ENCODE measurements at places on chromosomes 7 and 10. TPM values are rescaled to one million over a fixed set of nuclear protein-coding genes. Genes with fewer than 3 reads are reported as not detected.

GRCh38 chr10:63716016-63716580, 194.9 kb downstream of the REEP3 start:
- DNase-seq: no peak
- H3K27me3 ChIP-seq: no peaks in the 10 kb centered on the region
- H3K36me3 ChIP-seq: no peaks in the 10 kb centered on the region
- peaks cover 11% of the 10 kb centered on the region for H3K4me1 ChIP-seq

GRCh38 chr7:73972614-73973013, 55.4 kb upstream of the ELN start:
- no peaks in the 10 kb centered on the region for H3K36me3 ChIP-seq
- no peaks in the 10 kb centered on the region for H3K4me1 ChIP-seq
- H3K27me3 ChIP-seq: no peaks in the 10 kb centered on the region
- no peak overlapping the region for H3K27ac ChIP-seq

The TAX1BP1 gene
- 83.7 TPM for polyA plus RNA-seq

- no peaks in the 10 kb centered on the region for H3K36me3 ChIP-seq
- H3K4me1 ChIP-seq: no peaks in the 10 kb centered on the region
- no peak overlapping the region for H3K4me3 ChIP-seq
- H3K27ac ChIP-seq: no peak overlapping the region
- no peak for DNase-seq
Measured at GRCh38 chr7:157731126-157731525, 394.3 kb downstream of the DNAJB6 start.

The CYP3A4 gene
- 0.25 TPM for polyA plus RNA-seq

DNA sequence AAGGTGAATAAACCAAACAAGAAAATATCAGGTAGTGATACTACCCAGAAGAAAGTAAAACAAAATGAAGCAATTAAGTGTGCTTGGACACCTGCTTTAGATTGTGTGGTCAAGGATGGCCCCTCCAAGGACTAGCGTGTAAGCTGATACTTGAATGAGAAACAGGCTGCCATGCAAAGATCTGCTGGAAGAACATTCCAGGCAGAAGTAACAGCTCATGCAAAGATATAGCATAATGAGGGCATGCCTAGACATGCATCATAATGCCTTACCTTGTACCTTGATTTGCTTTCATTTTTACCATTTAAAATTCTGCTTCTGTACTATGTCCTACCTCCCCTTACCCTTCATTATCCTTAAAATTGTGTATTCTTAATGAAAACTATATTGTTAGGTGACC, 74.8 kb upstream of the HDAC9 start:
- H3K27me3 ChIP-seq: no peaks in the 10 kb centered on the region
- H3K27ac ChIP-seq: no peak overlapping the region
- no peaks in the 10 kb centered on the region for H3K4me1 ChIP-seq

DNA sequence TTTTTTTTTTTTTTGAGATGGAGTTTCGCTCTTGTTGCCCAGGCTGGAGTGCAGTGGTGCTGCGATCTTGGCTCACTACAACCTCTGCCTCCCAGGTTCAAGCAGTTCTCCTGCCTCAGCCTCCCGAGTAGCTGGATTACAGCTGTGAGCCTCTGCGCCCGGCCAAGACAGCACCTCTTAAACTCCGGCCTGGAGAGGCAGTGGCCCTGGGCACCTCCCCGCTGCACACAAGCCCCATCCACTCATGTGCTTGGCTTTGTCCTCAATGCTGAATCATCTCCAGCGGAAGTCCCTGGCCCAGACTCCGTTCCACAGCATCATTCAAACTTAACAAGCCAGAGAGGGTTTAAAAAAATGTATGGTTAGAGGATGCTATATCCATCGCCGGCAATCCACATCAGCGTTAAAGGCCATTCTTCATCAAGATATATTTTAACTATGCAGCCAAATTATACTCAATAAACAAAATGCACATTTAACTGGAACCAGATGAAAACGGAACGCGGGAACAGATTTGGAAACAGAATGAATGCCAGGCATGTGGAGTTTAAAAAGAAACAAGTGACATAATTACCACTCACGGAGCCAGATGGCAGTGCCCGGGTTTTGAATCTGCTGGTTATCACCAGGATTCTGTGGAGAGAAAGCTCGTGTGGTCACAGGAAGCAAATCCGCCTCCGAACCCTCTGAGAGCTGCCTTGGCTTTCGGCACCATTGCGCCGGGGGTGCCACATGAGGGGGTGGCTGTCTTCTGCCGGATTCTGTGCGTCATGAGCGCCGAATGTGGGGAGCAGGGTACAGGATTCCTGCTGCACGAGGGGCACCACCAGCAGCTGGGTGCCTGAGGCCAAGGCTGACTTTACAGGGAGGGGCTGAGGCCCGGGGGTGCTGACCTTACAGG, 45.6 kb upstream of the CFAP46 start:
- H3K27ac ChIP-seq: no peak overlapping the region
- no peaks in the 10 kb centered on the region for H3K4me1 ChIP-seq
- H3K27me3 ChIP-seq: no peaks in the 10 kb centered on the region
- no peak overlapping the region for H3K4me3 ChIP-seq
- H3K36me3 ChIP-seq: no peaks in the 10 kb centered on the region

The CDH23 gene
- polyA plus RNA-seq: 13.3 TPM

DNA sequence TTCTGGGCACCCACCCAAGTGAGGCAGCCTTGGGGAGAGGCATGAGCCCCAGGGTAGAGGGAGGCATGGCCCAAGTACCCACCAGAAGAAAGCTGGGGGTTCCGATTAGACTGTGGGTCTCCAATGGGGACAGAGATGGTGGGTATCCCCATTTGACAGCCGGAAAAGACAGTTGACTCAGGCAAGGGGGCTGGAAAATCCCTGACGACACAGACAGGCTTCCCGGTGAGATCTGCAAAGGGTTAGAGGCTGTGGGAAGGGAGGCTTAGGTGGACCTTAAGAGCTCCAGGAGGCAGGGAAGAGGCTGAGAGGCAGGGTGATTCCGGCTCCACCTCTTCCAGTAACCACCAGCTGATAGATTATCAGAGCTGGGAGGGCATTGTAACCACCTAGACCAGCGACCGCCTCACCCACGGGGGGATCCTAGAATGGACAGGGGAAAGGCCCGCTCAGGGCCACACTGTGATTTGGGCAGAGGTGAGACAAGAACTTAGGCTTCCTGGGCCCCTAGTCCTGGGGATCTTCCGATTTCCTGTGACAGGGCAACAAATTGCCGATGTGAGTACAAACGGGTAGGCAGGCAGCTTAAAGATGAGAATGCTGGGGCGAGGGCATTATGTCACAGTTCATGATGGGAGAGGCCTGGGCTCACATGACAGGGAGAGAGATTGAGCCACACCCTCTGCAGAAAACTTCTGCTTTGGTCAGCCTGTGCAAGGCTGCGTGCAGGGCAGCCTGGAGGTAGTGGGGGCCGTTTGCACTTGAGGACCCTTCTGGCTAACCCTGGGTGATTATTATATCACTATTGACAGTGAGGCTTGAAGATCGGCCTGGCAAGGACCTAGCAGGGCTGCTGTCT, 5.4 kb downstream of the TBATA start:
- DNase-seq: no peak
- H3K4me1 ChIP-seq: no peaks in the 10 kb centered on the region
- H3K27me3 ChIP-seq: no peaks in the 10 kb centered on the region
- H3K4me3 ChIP-seq: no peak overlapping the region
- no peak overlapping the region for H3K27ac ChIP-seq

DNA sequence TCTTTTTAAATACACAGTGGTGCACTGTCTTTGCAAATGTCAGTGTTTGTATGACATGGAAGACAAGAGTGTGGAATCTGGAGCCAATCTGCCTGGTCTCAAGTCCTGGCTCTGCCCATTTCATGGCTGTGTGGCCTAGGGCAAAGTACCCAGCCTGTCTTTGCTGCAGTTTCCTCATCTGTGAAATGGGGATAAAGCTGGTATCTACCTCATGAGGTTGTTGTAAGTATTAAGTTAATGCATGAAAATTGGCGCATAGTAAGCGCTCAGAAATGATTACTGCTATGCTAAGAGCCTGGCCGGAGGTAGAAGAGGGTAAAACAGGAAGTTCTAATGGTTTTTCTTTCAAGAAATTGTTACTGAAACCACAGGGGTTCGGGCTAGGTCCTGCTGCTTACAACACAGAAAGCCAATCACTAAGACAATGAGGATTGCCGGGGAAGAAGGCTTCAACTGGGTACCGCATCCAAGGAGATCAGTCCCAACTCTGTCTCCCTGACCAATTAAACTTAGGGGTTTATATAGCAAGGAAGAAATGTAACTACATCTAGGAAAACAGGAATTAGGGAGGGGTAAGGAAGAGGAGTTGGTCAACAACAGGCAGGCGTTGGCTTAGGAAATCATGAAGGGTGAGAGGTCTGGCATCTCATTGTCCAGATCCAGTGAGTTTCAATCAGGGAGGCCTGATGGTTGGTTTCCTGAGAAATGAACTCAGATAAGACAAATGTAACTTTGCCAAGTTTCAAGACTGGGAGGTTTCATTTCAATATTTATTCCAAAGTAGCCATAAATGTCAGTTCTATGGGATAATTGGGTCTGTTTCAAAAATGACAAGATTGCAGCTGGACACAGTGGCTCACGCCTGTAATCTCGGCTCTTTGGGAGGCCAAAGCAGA, 57.0 kb downstream of the CHST3 start:
- no peak overlapping the region for H3K27ac ChIP-seq
- no peaks in the 10 kb centered on the region for H3K27me3 ChIP-seq
- no peaks in the 10 kb centered on the region for H3K36me3 ChIP-seq
- peaks cover 21% of the 10 kb centered on the region for H3K4me1 ChIP-seq
- no peak for DNase-seq

DNA sequence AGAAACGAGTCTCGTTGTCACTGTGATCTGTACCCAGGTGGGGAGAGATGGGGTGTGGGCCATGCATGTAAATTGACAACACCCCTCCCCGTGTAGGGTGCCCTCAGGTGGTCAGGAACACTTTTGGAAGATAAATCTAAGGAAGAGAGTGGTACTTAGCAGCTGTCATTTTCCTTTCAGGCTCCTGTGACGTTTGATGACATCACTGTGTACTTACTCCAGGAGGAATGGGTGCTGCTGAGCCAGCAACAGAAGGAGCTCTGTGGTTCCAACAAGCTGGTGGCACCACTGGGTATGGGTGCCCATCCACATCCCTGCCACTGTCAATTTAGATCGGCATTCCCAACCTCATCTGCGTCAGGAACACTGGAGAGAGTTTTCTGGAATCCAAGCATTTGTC, 6.3 kb downstream of the ZNF862 start:
- no peak for DNase-seq
- no peaks in the 10 kb centered on the region for H3K27me3 ChIP-seq
- H3K4me3 ChIP-seq: no peak overlapping the region
- H3K27ac ChIP-seq: no peak overlapping the region
- no peaks in the 10 kb centered on the region for H3K36me3 ChIP-seq
- H3K4me1 ChIP-seq: peaks cover 2% of the 10 kb centered on the region

- H3K4me3 ChIP-seq: no peak overlapping the region
- DNase-seq: no peak
- no peaks in the 10 kb centered on the region for H3K36me3 ChIP-seq
- no peaks in the 10 kb centered on the region for H3K4me1 ChIP-seq
- H3K27ac ChIP-seq: no peak overlapping the region
Measured at GRCh38 chr7:47771336-47771989, 176.8 kb downstream of the PKD1L1 start.

DNA sequence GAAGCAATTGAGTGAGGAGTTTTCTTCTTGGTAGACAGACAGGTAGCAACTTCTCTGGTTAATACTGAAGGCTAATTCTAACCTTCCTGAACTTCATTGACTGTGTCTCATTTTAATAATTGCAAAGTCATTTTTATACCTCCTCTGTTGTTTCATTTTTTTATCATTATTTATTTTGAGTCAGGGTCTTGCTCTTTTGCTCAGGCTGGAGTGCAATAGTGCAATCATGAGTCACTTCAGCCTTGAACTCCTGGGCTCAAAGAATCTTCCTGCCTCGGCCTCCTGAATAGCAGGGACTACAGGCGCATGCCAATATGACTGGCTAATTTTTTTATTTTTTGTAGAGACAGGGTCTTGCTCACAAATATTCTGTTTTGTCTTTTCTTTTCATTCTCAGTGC, 45.4 kb downstream of the APBB1IP start:
- DNase-seq: no peak
- no peaks in the 10 kb centered on the region for H3K36me3 ChIP-seq
- H3K27ac ChIP-seq: no peak overlapping the region
